Neural crest cell (in vitro differentiated cells): ENCODE measurements at places on chromosomes 2 and 18.

- H3K4me1 ChIP-seq: no peaks in the 10 kb centered on the region
- H3K27ac ChIP-seq: no peak overlapping the region
- DNase-seq: no peak
- no peak overlapping the region for H3K4me3 ChIP-seq
Observed at GRCh38 chr2:192657362-192657761, 462.6 kb upstream of the TMEFF2 start.

DNA sequence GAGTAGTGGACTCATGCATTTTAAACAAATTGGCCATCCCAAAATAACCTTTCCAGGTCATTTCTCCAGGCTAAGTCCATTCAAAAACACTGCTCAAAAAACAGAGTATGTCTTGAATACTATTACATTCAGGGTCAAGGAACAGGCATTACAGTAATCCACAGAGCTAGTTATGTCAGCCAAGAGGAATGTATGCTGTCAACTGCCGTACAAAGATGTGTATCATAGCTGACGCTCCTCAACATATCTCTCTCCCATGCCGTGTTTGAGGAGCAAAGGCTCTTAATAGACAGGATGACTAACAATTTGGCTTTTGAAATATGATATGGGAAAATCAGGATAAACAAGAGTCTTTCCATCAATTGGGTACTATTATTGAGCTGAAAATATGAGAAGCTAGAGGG, 68.8 kb upstream of the KCTD1 start:
- peak overlapping the region; percentile 30 for H3K27ac ChIP-seq
- H3K27me3 ChIP-seq: no peaks in the 10 kb centered on the region
- peaks cover 7% of the 10 kb centered on the region for H3K36me3 ChIP-seq
- no peak overlapping the region for H3K4me3 ChIP-seq

DNA sequence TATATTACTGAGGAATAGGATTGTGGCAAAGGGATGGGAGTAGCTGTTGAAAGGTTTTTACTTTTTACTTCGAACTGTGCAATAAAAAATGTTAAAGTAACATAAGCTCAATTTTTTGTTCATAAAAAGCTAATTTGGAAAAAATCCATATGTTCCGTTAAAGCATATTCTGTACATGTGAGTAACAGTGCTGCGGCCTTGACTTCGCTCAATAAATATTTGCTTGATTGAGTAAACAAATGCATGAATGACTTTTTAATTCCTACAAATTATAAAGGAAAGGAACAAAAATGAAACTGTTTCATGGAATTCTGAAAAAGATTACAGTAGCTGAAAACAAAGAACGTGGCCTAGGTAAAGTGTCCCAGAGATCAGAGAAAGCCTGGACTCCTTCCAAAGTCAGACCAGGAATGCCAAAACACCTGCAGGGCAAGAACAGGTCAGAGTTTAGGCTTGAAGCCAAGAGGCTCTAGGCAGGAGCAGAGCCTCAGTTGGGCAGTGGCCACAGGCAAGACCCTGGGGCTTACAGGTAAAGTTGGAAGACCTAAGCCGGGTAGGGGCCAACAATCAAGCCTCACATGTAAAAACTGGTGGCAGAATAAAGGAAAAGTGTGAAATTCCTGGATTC, 44.3 kb upstream of the FIGN start:
- no peak overlapping the region for H3K4me3 ChIP-seq
- no peak overlapping the region for H3K27ac ChIP-seq
- H3K36me3 ChIP-seq: no peaks in the 10 kb centered on the region
- no peaks in the 10 kb centered on the region for H3K4me1 ChIP-seq
- H3K27me3 ChIP-seq: no peaks in the 10 kb centered on the region

GRCh38 chr2:70480468-70480867, 73.2 kb downstream of the TGFA start:
- no peak overlapping the region for H3K27ac ChIP-seq
- H3K4me3 ChIP-seq: no peak overlapping the region
- H3K36me3 ChIP-seq: no peaks in the 10 kb centered on the region

GRCh38 chr2:102004581-102004980, 12.8 kb downstream of the IL1R2 start:
- H3K36me3 ChIP-seq: no peaks in the 10 kb centered on the region
- H3K4me1 ChIP-seq: peaks cover 4% of the 10 kb centered on the region

- H3K27me3 ChIP-seq: no peaks in the 10 kb centered on the region
- peaks cover 44% of the 10 kb centered on the region for H3K4me1 ChIP-seq
- no peak overlapping the region for H3K4me3 ChIP-seq
- no peaks in the 10 kb centered on the region for H3K36me3 ChIP-seq
- H3K27ac ChIP-seq: no peak overlapping the region
Observed at GRCh38 chr2:120873958-120874887, 138.6 kb downstream of the GLI2 start.

GRCh38 chr2:222399038-222399783, 25.1 kb upstream of the SGPP2 start:
- no peak overlapping the region for H3K27ac ChIP-seq
- H3K36me3 ChIP-seq: no peaks in the 10 kb centered on the region
- H3K4me3 ChIP-seq: no peak overlapping the region
- no peak for DNase-seq

GRCh38 chr2:100563407-100564247, 834 bp downstream of the PDCL3 start:
- no peak for DNase-seq
- peaks cover 18% of the 10 kb centered on the region for H3K4me1 ChIP-seq
- peak overlapping the region; percentile 96 for H3K27ac ChIP-seq
- H3K4me3 ChIP-seq: peak overlapping the region; percentile 97
- H3K36me3 ChIP-seq: peaks cover 2% of the 10 kb centered on the region

GRCh38 chr2:11768946-11769345, 22.5 kb downstream of the LPIN1 start:
- H3K4me3 ChIP-seq: no peak overlapping the region
- no peaks in the 10 kb centered on the region for H3K4me1 ChIP-seq
- no peaks in the 10 kb centered on the region for H3K27me3 ChIP-seq

GRCh38 chr2:71891155-71891554, 256.5 kb downstream of the CYP26B1 start:
- H3K27me3 ChIP-seq: peaks cover 5% of the 10 kb centered on the region
- H3K4me3 ChIP-seq: no peak overlapping the region
- peaks cover 9% of the 10 kb centered on the region for H3K4me1 ChIP-seq
- no peak overlapping the region for H3K27ac ChIP-seq
- DNase-seq: no peak
- no peaks in the 10 kb centered on the region for H3K36me3 ChIP-seq

- no peak overlapping the region for H3K27ac ChIP-seq
- no peaks in the 10 kb centered on the region for H3K27me3 ChIP-seq
- DNase-seq: no peak
- no peak overlapping the region for H3K4me3 ChIP-seq
- H3K36me3 ChIP-seq: no peaks in the 10 kb centered on the region
- H3K4me1 ChIP-seq: peaks cover 13% of the 10 kb centered on the region
Observed at GRCh38 chr2:107589079-107589491, 237.6 kb upstream of the RGPD4 start.

- H3K27ac ChIP-seq: no peak overlapping the region
- peaks cover 2% of the 10 kb centered on the region for H3K36me3 ChIP-seq
- peaks cover 11% of the 10 kb centered on the region for H3K4me1 ChIP-seq
- H3K4me3 ChIP-seq: no peak overlapping the region
- DNase-seq: no peak
- H3K27me3 ChIP-seq: no peaks in the 10 kb centered on the region
Observed at GRCh38 chr2:27915191-27915590, 24.7 kb downstream of the BABAM2 start.

DNA sequence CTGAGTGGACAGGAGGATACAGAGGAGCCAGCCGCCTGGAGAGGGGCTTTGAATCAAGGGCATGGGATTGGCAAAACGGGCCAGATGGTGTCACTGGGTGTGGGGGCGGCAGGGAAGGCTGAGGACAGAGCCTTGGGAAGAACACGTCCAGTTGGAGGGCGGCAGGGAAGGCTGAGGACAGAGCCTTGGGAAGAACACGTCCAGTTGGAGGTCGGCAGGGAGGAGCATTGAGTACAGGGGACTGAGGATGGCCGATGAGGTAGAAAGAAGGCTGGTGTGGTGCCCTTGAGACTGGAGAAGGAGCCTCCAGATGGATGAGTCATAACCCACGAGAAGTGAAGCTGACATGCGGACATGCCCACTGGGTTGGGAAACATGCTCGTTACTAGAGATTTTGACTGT, 4.5 kb downstream of the HES6 start:
- peak overlapping the region; percentile 40 for H3K4me3 ChIP-seq
- H3K27ac ChIP-seq: no peak overlapping the region
- H3K27me3 ChIP-seq: peaks cover 6% of the 10 kb centered on the region
- H3K36me3 ChIP-seq: peaks cover 6% of the 10 kb centered on the region
- DNase-seq: no peak

DNA sequence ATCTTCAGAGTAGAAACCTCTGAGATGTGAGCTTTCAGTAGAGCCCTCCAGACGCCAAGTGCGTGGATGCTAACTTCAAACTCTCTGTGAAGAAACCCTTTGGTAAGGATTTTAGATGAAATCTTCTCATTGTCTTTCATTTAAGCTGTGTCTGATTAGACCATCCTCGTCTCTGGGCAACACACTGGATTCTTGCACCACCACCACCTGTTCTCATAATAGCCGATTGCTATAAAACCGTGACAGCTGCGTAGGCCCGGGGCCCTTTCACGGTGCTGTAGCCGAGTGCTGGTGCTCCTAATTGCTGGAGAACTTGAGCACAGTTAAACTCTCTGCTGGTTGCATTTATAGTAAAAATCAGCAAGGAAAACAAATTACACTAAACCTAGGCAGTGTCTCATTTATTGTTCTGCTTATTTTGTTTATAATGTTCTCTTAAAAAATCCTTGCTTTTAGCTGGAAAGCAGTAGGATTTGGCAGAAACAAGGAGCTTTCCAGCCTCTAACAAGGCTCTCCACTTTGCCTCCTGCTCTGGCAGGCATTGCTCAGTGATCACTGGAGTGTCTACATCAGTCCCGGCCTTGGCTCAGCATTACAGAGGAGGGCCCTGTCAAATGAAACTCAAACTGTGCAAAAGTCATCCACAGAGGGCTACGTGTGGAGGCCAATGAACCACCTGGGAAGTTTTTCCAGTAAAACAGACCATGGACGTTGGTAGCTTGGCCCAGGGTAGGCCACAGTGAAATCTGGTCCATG, 40.9 kb upstream of the MBP start:
- H3K27me3 ChIP-seq: no peaks in the 10 kb centered on the region
- no peak for DNase-seq
- no peak overlapping the region for H3K27ac ChIP-seq
- no peaks in the 10 kb centered on the region for H3K4me1 ChIP-seq

- H3K36me3 ChIP-seq: no peaks in the 10 kb centered on the region
- H3K4me1 ChIP-seq: no peaks in the 10 kb centered on the region
- no peak overlapping the region for H3K4me3 ChIP-seq
- no peak overlapping the region for H3K27ac ChIP-seq
Observed at GRCh38 chr18:52237551-52237950, 102.4 kb upstream of the DCC start.

- H3K4me1 ChIP-seq: peaks cover 12% of the 10 kb centered on the region
- no peak overlapping the region for H3K27ac ChIP-seq
- H3K27me3 ChIP-seq: no peaks in the 10 kb centered on the region
Observed at GRCh38 chr18:2921778-2922177, 75.0 kb downstream of the EMILIN2 start.

DNA sequence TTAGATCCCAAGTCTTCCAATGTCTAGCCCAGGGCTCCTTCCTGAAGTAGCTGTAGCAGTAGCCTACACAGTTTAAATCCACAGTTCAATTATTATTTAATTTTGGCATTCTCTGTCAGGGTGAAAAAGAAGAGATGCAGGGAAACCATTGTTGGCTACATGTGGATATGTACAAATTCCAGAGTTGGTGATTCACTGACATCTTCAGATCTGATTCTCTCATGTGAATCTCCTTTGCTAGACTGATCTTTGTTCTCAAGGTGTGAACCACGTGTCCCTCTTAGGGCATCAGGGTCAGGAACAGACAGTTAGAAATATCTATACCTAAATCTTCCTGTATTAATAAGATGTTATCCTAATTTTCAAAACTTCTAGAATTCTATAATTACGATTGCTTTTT, 36.7 kb downstream of the ADCYAP1 start:
- no peaks in the 10 kb centered on the region for H3K4me1 ChIP-seq
- H3K27ac ChIP-seq: no peak overlapping the region
- no peak for DNase-seq

DNA sequence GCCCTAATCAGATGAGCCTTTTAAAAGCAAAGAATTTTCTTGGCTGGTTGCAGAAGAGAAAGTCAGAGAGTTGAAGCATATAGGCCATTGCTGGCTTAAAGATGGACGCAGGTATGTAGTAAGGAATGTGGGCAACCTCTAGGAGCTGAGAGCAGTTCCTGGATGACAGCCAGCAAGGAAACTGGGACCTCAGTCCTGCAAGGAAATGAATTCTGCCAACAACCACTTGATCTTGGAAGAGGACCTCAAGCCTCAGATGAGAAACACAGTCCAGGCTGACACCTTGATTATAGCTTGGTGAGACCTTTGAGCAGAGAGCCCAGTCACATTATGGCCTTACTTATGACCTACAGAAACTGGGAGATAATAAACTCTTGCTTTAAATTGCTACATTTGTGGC, 15.7 kb downstream of the PHOSPHO2 start:
- no peak overlapping the region for H3K4me3 ChIP-seq
- DNase-seq: no peak
- H3K36me3 ChIP-seq: peaks cover 17% of the 10 kb centered on the region
- no peak overlapping the region for H3K27ac ChIP-seq
- no peaks in the 10 kb centered on the region for H3K27me3 ChIP-seq

DNA sequence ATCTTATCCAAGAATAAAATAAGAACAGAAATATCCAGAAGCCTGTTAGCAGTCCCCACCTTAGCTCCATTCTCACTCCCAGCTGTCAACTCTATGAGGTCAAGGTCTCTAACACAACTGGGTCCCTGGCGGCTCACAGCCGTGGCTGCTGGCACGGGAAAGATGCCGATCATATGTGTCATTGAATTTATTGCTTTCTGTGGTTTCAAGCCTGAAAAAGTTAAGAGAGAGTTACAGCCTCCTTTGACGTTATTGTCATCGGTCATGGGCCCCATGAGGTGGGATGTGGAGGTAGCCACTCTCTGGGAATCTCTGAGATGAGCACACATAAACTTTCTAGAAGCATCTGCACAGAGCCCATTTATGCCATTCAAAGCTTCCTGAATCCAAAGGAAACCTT, 28.7 kb upstream of the CABLES1 start:
- H3K4me1 ChIP-seq: peaks cover 19% of the 10 kb centered on the region
- no peak for DNase-seq
- H3K27me3 ChIP-seq: peaks cover 6% of the 10 kb centered on the region
- no peak overlapping the region for H3K4me3 ChIP-seq
